Mucosa of gallbladder (tissue), 1 donor: ENCODE measurements at places on chromosomes 16 and 17.

DNA sequence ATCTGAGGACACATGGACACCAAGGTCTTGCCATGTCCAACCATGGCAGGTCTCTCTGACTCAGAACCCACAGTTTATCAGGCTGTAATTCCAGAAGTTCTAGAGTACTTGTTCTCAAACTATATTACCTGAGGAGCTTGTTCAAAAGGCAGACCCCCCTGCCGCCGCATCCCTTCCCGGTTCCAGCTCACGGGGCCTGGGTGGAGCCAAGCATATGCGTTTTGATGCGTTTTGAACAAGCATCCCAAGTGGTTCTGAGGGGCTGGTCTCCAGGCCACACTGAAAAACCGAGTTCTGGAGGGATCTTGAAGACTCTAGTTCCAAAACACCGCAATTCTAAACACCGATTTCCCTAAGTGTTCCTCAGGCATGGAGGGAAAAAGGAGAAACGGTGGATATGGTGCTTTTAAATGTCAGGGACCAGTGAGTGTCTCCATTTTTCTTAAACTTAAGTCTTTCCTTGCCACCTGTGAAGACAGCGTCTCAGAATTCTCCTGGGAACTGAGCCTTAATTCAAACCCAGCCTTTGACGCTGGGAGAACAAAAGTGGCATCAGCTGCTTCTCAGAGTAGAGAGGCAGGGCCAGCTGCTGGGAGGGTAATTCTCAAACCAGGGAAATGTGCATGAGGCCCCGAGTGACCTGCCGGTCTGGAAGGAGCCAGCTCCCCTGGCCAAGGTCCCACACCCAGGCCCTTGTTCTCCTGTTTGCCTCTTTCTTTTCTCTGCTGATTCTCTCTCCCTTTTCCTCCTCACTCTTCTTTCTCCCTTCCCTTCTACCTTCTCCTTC is 84.4 kb upstream of the PLCG2 start:
- DNase-seq: no peak

GRCh38 chr17:78705071-78705470 is 77.0 kb downstream of the CYTH1 start:
- no peak for DNase-seq

DNA sequence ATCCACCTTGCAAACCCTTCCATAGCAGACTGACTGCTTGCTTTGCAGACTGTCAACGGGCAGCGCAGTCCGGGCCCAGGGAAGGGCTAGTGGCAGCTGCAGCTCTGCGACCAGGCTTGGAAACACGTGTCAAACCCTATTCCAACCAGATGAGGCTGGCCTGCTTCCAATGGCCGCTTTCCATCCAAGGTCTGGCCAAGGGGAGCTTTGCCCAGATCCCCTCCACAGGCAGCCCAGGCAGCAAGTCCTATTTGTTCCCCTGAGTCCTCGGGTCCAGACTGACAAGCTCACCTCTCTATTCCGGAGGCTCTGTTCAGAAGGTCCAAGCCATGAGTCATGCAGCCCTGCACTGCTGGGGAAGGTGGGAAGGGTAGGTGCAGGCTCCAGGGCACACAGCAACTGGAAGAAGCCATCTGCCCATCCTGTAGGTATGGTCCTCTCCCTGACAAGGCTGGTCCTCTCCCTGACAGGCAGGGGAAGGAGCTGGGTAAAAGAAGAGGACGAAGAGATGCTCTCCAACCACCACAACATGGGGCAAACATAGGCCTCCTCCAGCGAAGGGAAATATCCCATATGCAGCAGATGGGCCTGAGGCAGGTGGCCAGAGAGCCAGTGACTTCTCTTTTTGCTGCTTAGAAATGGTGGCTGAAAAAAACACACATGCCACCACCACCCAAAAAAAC is 22.6 kb upstream of the AXIN2 start:
- no peak for DNase-seq

DNA sequence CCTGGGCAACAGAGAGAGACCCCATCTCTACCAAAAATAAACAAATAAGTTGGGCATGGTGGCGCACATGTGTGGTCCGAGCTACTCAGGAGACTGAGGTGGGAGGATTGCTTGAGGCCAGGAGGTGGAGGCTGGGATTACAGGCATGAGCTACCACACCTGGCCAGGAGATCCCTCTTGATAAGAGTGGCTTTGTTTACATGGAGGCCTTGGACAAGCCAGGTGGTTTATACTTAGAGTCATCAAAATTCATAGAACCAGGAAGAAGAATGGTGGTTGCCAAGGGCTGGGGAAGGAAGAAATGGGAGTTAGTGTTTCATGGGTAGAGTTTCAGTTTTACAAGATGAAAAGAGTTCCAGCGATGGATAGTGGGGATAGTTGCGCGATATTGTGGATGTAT is 8.8 kb upstream of the ZFP1 start:
- DNase-seq: no peak

DNA sequence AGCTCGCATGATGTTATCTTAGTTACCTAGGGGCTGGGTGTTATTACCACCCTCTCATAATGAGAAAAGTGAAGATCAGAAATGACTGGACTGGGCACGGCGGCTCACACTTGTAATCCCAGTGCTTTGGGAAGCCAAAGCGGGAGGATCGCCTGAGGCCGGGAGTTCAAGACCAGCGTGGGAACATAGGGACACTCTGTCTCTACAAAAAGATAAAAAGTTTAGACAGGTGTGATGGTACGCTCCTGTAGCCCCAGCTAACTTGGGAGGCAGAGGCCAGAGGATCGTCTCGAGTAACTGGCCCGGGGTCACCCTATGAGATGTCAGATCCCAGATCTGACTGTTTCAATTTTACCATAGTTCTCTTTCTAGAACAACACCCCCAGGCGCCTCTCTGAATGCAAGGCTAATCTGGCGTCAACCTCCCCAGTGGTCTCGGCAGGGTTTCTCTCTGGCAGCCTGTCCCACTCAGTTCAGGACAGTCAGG is 1.9 kb upstream of the CCDC102A start:
- DNase-seq: peak; percentile 9

- no peak for DNase-seq
Measured at GRCh38 chr16:51756447-51757123, 605.5 kb upstream of the SALL1 start.

- DNase-seq: peak; percentile 57
Measured at GRCh38 chr17:59853168-59853918, 39.4 kb downstream of the TUBD1 start.

- DNase-seq: no peak
Measured at GRCh38 chr16:48064971-48065370, 90.8 kb downstream of the ABCC12 start.

DNA sequence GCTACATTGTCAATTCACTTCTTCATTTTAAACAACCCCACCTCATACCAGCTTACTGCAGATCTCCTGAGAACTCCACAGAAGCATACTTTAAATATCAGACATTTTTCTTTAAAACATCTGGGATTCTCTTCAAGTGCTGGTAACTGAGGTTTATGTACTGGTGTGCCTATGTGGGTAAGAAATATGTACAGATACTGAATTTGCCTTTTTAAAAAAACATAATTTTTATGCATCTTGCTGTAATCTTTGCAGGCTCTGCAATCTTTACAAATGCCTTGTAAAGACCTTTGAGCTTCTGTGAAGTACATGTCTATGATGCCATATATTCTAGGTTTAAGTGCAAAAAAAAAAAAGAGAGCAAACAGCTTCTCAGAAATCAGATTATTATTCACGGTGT is 127.6 kb upstream of the NOG start:
- DNase-seq: no peak

GRCh38 chr17:16294560-16294959 is 58.7 kb downstream of the CENPV start:
- DNase-seq: no peak

DNA sequence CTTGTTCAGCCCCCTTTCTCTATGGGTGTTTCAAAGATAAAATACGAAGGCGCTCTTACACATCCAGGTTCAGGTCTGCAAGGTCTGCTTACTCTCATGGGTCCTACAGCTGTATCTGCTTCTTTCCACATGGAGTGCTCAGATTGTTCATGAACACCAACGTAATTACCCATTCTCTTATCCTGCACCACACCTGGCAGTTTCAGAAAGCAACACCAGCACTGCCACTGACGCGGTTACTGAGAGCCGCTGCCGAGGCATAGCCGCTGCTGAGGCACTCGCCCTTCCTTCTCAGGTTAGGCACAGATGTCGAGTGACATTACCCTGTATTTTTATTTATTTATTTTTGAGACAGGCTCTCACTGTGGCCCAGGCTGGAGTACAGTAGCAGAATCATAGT is 147.1 kb downstream of the RPTOR start:
- DNase-seq: no peak

GRCh38 chr17:64028874-64029464 is 8.5 kb upstream of the ICAM2 start:
- peak; percentile 71 for DNase-seq

DNA sequence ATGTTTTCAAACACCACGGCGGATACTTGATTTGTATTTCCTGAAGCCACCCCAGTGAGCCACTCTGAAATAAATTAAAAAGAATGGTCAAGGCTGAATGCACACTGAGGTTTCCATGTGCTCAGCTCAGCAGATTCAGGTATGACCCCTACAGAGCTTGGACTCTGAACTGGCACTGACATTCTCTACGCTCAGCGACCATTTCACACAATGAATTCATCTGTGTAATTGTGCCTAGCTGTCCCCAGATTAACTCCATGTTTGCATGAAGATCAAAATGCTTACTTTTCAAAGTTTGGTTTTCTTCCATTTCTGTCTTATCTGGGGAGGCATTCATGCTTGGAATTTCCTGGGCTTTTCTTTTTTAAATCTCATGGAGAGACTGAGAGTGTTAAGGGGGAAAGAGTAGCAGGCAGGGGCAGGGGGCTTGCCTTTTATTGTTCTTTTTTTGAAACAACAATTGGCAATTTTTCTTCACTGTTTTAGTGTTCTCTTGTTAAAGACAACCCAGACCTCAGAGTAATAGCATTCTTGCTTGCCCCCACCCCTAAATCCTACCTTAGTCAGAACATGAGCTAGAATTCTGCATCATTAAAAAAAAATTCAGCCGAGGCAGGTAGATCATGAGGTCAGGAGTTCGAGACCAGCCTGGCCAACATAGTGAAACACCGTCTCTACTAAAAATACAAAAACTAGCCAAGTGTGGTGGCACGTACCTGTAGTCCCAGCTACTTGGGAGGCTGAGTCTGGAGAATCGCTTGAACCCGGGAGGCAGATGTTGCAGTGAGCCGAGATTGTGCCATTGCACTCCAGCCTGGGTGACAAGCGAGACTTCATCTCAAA is 85.5 kb upstream of the HNF1B start:
- DNase-seq: no peak

- DNase-seq: no peak
Measured at GRCh38 chr16:86547286-86547685, 7.7 kb downstream of the MTHFSD start.

- no peak for DNase-seq
Measured at GRCh38 chr16:81185416-81185815, 53.1 kb upstream of the BCO1 start.

GRCh38 chr17:20143740-20144139 is 134.6 kb downstream of the SPECC1 start:
- DNase-seq: no peak

- DNase-seq: no peak
Measured at GRCh38 chr17:81128774-81129173, 36.5 kb upstream of the PVALEF start.

- no peak for DNase-seq
Measured at GRCh38 chr16:67411339-67411738, 4.9 kb downstream of the ZDHHC1 start.

GRCh38 chr17:13601322-13601775 is 380 bp downstream of the HS3ST3A1 start:
- no peak for DNase-seq

DNA sequence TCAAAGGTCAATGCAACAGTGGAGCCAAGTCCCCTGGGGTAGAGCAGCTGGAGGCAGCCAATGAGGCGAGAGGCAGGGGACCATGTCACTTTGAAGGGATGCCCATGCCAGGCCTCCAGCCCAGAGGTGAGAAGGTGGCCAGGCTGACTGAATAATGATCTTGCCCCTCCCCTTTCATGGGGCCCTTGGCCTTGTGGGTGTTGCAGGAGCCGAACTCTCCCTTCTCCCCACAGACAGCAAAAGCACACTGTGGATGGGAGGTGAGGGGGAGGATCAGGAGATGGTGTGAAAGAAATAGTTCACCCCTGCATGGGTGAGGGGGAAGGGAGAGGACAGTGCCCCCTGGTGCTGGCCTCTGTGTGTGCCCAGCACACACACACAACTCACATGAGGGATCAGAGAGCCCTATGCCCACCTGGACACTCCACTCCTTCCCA is 15.8 kb upstream of the TBX21 start:
- DNase-seq: no peak

DNA sequence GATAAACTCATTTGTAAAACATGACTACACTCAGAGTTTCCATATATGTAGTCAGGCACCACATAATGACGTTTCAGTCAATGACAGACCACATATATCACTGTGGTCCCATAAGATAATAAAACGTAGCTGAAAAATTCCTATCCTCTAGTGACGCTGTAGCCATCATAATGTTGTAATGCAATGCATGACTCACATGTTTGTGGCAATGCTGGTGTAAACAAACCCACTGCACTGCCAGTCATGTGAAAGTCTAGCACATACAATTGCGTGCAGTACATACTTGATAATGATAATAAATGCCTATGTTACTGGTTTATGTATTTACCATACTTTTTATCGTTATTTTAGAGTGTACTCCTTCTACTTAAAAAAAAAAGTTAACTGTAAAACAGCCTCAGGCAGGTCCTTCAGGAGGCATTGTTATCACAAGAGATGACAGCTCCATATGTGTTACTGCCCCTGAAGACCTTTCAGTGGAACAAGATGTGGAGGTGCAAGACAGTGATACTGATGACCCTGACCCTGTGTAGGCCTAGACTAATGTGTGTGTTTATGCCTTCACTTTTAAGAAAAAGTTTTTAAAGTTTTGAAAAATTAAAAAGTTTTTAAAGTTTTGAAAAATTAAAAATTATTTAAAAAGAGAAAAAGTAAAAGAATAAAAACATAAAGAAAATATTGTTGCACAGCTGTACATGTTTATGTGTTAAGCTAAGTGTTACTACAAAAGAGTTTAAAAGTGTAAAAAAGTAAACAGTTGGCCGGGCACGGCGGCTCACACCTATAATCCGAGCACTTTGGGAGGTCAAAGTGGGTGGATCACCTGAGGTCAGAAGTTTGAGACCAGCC is 9.0 kb downstream of the STAT5B start:
- DNase-seq: no peak

GRCh38 chr17:74433421-74434121 is 1.7 kb downstream of the GPRC5C start:
- no peak for DNase-seq

DNA sequence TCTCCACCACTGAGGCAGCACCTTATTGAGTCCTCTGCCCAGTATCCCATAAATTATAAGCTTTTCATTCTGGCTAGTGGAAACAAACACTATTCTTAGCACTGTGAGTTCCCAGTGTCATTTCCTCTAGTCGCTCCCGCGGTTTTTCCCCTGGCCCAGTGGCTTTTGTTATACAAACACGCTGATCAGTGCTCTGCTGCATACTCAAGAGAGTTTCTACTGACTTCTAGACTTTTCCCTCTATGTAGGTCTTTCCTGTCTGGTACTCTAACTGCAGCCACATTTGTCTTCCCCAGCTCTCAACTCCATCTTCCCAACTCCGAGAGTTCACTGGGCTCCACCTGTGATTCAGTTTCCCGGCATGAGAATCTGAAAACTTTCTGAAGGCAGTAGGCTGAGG is 556.6 kb upstream of the SALL1 start:
- no peak for DNase-seq

GRCh38 chr17:56291226-56291805 is 138.0 kb downstream of the ANKFN1 start:
- DNase-seq: no peak
